GM03348 (cell line): ENCODE measurements at places on chromosomes 16 and 17.
A peak's percentile ranks its signal among the peaks of the same experiment; 100 is the strongest.

- DNase-seq: no peak
These were observed 14.3 kb downstream of the PRCD start for GRCh38 chr17:76554131-76554530.

- no peak for DNase-seq
These were observed 127.1 kb downstream of the RPTOR start for GRCh38 chr17:80671825-80672110.

DNA sequence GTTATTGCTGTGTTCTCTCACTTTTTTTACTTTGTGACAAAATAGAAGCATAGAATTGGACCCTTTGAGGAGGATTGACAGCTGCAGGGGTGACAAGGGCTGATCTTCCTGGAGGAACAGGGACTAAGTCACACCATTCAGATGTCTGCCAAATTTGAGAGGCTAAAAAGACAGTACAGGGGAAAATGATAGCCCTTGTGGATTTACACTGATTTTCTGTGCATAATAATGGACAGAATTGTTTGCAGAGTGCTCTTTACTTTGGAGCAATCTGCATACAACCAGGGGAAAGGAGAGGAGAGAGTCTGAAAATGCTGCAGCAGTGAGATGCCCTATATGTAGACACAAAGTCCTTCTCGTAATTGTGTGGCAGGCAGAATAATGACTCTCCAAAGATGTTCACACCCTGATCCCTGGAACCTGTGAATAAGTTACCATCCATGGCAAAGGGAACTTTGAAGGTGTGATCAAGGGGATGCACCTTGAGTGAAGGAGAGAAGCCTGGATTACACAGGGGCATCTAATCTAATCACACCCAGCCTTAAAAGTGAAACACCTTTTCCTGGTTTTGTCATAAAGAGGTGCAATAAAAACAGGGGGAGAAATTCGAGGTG lies 221.4 kb upstream of the CPHXL start:
- DNase-seq: no peak

DNA sequence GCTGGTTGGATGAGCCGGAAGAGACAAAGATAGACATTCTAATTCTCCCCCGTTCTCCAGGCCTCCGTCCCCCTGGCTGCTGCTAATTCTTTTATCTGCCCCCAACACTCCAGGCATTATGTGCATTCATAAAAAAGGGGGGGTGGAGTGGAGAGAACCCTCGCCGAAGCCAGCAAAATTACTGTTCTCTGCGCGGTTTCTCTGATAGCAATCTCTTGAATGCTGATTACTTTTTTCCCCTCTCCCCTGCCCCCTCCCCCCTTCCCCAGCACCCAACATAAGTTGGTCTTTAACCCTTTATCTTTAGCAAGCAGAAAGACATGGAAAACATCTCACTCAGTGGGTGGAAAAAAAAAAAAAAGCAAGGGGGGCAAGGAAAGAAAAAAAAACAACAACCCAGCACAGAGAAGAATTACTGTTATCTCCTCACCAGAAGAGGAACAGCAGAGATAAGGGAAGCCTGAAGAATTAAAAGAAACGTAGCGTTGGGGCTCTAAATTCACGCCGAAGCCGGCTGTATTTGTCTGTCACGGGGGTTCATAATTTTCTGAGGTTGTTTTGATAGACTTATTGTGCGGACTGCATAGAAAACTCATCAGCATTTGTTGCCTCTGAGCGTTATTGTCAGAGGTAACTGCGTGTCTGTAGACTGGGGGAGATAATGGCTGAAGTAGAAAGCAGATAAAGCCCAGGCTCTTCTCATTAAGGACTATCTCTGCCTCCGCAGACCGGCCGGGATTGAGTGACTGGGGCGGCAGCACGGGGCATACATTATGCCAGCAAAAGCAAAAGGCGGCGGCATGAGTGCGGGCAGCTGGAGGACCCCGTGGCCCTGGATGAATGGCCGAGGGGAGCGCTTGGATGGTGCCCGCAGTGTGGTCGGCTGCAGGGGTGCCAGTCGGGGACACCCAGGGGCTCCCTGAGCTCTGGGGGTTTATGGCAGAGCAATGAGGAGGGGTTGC lies 126.9 kb downstream of the MRM1 start:
- DNase-seq: no peak

- DNase-seq: peak; percentile 1
These were observed 6.3 kb upstream of the EXOSC6 start for GRCh38 chr16:70258065-70258464.

DNA sequence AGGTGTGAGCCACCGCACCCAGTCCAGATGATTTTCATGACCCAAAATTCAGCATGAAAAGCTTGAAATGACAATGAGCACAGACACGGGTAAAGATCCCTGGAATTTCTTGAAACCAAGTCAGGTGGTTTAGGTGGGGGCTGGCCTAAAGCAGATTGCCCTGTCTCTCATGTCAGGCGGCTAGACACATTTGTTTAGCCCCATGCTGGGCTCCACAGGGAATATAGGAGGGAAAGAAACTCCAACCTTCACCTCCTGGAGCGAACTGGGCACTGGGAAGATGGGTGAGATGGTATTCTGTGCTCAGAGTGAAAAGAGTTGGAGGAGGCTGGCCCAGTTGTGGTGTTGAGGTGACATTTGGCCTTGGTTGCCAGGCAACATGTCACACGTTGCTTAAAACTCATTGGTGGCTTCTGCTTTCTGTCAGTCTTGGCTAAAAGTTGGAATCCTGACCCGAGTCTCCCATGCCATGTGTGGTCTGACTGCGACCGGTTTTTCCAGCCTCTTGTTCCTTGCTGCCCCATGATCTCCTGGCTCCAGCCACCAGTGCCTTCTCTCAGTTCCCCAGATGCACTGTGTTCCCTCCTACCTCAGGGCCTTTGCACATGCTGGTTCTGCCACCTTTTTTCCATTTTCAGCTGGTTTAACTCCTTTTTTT lies 113.7 kb downstream of the ABCC6 start:
- no peak for DNase-seq

DNA sequence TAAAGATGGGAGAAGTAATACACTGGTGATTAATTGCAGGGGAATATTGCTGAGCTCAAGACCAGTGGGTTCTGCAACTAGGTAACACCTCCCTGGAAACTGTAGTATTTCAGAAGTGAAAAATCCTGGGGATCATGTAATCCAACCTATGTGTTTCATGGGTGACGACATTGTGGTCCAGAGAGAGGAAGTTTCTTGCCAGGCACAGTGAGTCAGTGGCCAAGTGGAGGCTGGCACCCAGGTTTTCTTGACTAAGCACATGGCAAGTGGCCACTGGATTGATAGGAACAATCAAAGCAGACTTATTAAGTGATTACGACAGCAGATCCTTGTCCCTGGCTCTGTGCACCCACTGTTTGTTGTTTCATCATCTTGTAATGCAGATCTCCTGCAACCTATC lies 14.6 kb upstream of the CIITA start:
- peak; percentile 35 for DNase-seq

- no peak for DNase-seq
These were observed 584 bp downstream of the TCAP start for GRCh38 chr17:39665642-39666224.

DNA sequence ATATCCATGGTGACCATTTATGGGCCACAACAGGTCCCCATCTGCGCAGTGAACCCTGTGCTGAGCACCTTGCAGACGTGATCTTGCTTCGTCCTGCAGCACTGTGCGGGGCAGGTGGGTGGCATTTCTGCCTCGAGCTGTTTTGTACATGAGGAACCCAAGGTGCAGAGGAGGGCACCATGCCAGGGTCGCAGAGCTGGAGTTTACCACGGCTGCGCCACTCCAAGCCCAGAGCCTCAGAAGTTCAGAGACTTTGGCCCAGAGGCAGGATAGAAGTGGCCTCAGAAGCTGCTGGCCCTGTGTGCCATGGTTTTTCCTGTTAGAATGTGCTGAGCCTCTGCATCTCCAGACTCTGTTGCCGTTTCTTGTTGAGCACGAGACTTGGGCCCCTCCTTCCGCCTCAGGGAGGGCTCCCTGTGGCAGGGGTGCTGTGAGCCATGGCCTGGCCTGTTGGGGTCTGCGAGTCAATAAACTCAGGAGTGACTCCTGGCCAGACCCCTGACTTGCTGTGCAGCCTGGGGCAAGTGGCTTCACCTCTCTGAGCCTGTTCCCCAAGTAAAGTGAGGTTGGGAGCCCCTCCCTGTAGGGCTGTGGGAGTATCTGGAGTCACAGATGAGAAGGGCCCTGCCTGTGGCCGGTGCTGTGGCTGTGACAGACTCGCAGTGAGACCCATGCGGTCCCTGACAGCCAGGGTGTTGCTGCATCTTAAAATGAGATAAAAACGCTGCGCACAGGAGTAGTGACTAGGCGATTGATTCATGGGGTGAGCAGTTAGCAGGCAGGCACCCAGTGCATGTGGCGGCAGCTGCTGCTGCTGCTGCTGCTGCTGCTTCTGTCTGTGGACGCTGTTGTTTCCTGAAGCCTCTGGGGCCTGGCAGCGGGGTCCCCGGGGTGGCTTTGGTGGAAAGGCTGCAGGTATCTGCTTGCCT lies 11.8 kb downstream of the MAP2K3 start:
- DNase-seq: peak; percentile 29

DNA sequence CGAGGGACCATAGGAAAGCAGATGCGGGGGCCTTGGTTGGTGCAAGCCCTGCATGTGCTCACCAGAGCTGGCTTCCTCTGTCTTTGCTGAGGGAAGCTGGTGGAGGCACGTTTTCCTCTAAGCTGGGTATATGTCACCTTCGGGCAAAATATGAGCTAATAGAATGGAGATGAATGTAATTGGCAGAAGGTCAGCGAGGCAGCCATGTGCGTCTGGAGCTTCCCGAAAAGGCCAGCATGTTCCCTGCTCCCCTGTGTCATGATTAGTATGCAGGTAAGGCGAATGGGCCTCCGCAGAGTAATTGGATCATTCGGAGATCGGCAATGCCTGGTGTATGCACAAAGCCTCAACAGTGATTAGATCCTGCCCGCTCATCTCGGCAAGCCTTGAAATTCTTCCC lies 806.2 kb upstream of the EEF2KMT start:
- DNase-seq: no peak

DNA sequence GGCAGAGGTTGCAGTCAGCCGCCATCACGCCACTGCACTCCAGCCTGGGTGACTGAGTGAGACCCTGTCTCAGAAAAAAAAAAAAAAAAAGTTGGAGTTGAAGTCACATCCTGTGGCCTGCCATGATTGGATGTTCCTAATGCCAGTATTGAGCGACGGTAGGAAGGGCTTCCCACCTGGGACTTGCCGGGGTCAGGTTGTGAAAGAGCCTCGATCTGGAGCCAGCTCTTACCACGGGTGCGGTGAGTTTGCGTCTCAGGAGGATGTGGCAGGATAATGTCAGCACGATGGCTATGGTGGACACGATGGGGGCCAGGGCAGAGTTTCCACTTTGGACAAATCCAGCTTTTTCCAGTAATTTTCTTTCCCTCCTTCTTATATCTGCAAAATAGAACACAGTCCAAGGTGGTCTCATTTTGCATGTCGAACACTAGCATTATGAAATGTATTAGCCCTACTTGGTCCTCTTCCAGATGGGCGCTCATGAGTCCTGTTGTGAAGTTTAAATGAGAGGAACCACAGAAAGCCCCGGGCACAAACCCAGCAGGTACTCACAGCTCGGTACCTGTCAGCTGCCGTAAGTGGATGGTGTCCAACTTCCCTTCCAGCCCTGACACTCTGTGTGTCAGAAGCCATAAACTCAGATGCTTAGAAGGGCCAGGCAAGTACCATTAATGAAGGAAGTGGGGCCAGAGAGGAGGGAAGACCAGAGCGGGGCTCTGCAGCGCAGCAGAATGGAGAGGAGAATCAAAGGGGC lies 22.2 kb downstream of the ABCC12 start:
- DNase-seq: no peak

DNA sequence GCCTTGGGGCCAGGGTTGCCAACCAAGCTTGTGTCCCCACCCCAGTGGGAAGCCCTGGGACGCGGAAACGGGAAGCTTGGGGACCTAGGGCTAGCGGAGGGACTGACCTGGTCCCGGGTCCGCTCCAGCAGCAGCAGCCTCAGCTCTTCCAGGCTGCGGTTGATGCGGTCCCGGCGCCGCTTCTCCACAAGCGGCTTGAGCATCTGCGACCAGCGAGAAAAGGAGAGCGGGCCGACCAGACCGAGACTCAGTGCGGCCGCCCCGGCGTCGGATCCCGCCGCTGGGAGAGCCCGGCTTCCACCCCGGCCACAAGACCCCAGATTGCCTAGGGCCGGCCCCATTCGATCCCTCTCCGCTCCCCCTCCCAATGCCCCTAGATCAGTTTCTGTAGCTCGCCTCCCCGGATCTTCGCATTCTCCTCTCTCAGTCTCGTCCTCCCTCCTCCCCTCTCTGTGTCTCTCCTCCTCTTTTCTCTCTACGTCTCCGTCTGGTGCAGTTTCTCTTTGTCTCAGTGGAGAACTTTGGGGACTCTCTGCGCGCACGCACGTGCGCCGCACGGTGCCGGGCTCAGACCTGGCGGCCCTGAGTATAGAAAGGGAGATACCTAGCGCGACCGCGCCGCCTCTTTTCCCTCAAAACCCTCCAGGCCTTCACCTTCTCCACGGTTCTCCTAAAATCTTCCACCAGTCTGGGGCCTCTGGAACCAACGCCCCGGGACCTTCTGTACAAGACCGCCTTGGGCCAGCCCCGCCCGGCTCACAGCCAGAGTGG lies 797 bp downstream of the HES7 start:
- DNase-seq: peak; percentile 40

GRCh38 chr17:77736721-77737120 lies 221.8 kb upstream of the TNRC6C start:
- DNase-seq: no peak

- no peak for DNase-seq
These were observed 5.3 kb downstream of the KDM6B start for GRCh38 chr17:7839190-7839875.

- DNase-seq: no peak
These were observed 18.5 kb upstream of the HEXD start for GRCh38 chr17:82399601-82400101.
